ENCODE measurements at places on chromosomes 2 and 18.

DNA sequence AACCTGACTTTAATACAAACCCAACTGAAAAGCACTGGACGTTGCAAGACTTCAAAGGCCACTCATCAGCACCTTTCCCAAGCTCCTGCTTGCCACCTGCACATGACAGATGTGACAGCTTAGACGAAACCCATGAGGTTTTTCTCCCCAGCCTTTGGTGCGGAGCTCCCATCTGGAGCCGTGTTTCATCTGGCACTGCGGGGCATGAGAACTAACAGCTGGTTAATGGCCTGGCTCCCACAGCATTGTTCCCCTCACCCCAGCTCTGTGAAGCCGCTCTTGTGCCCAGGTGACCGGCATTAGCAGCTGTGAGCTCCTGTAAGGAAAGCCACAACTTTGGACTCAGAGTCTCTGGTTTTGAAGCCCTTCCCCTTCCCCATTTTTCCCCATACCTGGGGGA lies 50.9 kb downstream of the GALR1 start:
- no peak for DNase-seq

DNA sequence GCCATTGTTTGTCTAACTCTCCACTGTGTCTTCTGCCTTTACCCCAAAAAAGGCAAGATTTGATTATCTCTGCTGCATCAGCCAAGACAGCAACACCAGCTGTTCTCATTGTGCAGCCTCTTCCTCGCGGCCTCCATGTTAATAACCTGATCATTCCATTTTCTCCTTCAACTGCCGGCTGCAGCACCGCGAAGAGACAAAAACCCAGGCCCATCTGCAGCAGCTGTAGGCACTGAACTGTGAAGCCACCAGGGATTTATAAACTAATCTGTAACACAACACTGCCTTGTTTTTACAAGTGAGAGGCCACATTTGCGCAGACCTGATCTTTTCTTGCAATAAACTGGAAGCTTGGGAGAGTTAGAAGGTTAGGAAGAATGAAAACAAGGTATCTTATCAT lies 147.8 kb downstream of the SATB2 start:
- no peak for DNase-seq

GRCh38 chr2:45399040-45399784 lies 211.9 kb downstream of the SRBD1 start:
- DNase-seq: no peak

DNA sequence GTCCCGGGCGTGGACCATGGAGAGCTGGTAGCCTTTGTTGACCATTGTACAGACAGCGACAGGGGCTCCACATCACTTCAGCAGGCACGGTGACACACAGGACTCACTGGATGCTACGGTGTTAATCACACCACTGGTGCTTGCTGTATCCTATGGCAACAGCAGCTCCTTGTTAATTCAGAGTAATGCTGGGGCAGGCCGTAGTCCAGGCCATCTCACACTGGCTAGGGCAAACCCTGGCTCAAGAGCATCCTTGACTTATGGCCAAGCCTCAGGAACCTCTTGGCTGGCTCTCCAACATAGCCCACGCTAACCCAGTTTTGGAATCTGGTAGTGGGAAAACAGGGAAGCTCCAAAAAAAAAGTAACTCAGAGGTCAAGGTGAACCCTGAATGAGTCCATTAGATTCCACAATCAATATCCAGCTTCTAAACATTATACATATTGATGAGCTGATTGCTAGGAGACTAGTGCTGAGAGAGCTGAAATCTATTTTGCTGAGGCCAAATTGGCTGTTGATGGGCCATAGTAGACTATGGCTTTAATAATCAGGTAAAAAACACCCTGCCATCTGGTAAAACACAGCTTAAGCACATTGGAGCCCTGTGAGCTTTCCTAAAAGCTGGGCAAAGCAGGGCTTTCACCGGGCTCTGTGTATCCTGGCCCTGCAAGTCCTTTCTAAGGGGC lies 253.6 kb downstream of the PRKCE start:
- no peak for DNase-seq

DNA sequence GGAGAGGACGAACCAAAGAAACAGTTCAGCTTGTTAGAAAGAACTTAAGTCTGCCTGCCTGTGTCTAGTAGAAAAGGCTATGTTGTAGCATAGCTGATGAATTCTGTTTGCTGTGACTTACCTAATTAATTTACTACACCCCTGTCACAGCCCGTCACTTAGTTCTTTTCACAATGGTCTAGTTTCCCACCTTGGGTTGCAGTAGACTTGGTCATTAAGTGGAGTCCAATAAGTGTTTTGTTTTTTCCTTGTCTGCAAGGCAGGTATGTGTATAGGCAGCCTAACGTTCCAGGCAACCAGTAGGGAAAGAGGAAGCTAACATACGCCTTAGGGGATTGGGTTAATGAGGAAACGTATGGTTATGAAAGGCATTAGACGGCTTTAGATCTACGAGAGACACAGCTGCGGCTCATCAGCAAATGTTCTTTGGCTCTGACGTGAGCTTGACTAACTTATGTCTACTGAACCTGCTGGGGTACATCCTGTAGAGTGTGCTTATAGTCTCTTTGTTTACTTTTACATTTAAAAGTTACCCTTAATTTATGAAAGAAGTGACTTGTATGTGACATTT lies 180.1 kb downstream of the PRPF40A start:
- no peak for DNase-seq

DNA sequence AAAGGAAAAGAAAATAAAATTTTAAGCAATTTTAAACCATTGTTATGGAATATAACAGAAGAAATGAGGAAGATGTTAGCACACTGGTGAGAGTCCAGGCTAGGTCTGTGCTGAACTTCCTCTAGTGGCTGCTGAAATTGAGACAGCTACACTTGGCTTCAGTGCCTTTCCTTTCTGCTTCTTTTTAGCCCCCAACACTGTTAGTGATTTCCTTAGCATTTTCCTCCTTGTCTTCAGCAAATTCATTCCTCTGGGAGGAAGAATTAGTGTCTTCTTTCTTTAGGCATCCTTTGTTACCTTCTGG lies 47.6 kb downstream of the ITGAV start:
- DNase-seq: no peak

DNA sequence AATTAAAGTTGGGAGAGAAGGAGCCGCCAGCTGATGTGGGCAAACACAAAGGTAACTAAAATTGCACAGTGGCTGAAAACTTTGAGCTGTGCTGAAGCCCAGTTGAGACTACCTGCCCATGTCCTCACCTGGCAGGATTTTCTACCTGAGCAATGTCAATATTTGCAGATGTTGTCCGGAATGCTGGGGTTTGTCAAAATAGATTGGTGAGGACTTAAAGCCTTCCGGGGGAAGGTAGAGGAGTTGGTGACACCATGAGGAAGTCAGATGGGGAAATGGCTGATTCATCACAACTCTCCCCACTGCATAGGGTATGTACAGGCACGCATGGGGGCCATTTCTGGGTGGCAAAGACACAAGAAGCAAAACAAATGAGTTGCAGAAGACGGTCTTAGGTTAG lies 114.9 kb downstream of the ALK start:
- no peak for DNase-seq

DNA sequence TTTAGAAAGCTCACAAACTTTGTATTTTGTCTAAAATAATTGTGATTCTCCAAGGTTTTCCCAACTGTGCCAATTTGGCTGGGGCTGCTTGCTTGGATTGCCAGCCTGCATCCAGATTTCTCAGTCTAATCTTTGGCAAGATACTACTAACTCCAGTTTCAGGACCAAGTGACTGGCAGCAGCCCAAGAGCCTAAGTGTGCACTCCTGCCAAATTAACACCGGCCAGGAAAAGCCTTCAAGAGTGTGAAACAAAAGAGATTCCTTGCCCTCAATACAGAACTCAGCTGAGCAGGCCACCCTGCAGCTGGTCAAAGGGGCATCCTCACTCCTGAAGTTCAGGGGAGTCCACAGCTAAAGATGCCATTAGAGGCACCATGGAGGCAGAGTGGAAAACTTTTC lies 589.0 kb upstream of the ACVR2A start:
- DNase-seq: no peak
